ENCODE measurements at places on chromosomes 11 and 22.

- no peak for DNase-seq
These were observed 231.0 kb downstream of the TTC28 start for GRCh38 chr22:28448625-28449024.

GRCh38 chr22:31613286-31613903, 48.6 kb downstream of the PISD start:
- DNase-seq, result no peak

- no peak for DNase-seq
These were observed 4.4 kb upstream of the RFPL3 start for GRCh38 chr22:32353292-32353691.

- DNase-seq, result no peak
These were observed 2.1 kb upstream of the NADSYN1 start for GRCh38 chr11:71450939-71451338.

- no peak for DNase-seq
These were observed 627 bp downstream of the JRKL start for GRCh38 chr11:96390488-96390792.

DNA sequence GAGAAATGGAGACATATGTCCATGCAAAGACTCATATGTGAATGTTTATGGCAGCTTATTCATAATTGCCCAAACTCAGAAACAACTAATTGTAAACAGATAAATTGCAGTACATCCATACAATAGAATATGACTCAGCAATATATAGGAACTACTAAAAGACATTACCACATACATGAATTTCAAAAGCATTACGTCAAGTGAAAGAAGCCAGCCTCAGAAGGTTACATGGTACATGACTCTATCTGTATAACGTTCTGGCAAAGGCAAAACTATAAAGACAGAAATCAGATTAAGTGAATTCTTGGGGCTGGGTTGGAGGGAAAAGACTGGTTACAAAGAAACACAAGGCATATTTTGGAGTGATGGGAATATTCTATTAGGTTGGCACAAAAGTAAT, 7.2 kb downstream of the KCTD21 start:
- DNase-seq, result no peak

DNA sequence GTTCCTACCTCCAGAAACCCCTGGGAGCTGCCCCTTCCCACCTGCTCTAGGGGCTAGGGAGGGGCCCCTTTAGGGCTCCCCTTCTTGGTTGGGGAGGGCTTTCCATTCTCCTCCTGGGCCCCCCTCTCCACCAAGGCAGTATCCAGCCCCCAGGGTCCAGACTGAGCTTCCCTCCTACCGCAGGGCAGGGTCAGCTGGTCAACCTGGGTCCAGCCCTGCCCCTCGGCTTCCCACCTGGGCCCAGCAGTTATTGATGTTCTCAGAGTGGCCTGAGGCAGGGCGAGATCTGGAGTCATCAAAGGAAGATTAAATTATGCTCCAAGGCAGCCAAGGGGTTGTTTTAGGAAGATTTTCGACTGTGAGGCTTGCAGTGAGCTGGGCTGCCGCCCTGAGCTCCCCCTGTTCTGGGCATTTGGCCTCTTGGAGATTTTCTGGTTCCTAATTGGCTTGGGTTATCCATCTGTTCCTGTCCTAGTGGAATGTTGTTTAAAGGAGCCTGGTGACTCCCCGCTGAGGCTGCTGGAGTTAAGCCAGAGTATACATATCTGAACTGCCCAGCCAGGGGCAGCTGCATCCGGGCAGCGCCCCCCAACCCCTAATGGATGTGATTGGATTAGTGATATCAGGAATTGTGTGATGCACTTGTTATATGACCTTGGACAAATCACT, 1.8 kb upstream of the SLC22A8 start:
- DNase-seq, result no peak

DNA sequence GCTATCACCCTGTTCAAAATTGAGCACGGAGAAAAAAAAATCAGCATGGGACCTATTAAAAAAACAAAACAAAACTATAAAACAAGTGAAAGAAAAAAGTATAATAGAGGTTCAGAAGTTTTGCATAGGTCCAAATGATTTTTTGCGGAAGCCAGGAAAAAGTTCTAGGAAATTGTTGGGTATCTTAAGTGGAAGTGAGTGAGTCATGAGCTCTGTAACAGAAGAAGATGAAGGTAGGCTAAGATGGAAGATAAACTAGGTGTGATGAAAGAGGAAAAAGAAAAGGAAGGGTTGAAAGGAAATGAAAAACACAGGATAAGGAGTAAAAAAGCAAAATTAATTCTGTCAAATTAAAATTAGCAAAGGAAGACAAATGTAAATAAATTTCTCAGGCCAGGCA, 27.8 kb downstream of the SDHD start:
- DNase-seq, result no peak

- no peak for DNase-seq
These were observed 10.2 kb downstream of the PCNX3 start for GRCh38 chr11:65625628-65626342.

DNA sequence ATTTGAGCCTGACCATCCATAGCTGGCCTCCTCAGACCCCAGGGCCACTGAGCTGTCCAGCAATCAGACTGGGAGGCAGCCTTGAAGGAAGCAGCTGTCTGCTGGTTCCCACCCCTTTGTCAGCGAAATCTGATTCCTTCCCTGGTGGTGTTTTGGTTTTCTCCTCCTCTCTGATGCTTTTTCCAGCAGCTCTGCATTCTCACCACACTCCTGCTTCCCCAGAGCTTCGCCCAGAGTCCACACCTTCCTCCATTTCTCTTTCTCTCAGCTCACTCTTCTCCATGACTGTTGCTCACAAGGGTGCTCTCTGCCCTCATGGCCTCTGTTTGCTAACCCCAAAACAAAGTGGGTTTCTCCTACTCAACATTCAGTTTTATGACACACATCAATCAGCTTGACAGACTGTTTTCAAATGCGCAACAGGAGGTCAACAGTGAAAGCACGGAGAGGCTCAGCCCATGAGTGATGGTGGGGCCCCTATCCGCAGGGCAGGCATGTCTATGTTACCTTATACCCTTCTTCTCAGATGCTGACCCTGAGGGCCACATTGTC, 130.6 kb upstream of the MTNR1B start:
- DNase-seq, result no peak

- DNase-seq, result no peak
These were observed 1707.6 kb upstream of the RAG2 start for GRCh38 chr11:38305682-38306081.

DNA sequence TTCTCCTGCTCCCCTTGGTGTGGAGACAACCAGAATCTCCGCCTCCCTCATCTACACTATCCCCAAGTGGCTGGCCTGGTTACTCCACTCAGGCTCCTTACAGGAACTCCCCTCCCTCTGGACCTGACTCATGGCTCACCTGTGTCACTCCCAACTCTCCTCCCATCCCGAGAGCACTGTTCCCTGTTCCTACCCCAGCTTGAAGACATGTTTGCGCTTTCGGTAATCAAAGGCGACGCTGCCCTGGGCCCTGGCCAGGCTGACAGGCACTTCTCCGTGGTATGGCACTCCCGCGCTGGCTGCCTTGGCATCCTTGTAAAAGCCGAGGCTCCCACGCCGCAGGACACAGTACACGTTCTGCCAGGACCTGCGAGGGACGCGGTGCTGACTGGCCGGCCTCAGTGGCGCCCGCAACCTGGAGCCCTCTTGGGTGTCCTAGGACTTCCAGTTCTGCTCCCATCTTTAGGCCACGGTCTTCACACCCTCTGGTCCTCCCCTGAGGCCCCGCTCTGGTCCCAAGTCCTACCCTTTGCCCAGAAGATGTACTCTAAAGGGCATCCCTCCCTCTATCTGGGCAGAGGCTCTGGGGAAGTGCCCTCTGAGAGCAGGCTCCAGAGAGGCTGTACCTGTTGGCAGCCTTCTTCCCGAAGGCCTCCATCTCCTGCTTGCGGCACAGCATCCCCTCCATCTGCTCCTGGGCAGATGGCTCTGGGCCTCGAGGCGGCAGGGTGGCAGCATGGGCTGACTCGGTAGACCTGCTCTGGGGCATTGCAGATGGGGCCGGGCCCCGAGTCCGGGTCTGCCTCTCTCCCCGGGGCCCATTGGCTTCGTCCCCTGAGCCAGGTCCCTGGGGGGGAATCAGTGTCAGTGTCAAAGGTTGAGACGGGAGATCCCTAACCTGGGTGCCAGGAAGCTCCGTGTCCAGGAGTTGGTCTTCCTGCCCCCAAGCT, 9.4 kb upstream of the RBM4B start:
- DNase-seq, result no peak

DNA sequence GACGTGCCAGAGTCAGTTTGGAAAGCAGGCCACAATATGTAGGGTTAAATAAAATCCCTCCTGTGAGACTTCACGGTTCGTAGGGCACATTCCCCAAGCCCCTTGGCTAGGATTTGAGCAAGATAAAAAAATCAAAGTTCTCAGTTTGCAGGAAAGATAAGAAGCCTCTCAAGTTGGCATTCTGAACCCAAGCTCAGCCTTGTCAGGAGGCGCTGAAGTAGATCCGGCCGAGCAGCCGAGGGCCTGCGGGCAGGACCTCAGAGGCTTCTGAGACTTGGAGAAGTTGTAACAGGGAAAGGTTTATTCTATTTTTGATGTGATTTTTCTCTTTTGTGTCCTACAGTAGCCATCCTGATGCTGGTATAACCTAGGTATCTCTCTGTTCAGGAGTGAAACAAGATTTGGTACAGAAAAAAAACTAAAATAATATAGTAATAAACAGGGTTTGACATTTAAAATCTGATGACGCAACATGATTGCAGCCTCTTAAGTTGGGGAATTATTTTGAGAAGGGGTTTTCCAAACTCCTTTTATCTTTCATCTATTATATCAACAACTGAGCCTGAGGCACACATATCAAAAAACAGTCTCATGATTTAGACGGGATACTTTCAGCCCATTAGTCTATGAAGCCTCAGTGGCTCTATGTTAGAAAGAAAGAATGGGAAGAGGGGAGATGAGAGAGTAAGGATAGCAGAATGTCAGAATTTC, 10.1 kb downstream of the PATE2 start:
- DNase-seq, result no peak

GRCh38 chr11:12188548-12189317, 78.3 kb downstream of the MICAL2 start:
- no peak for DNase-seq

GRCh38 chr11:130865774-130866114, 50.5 kb downstream of the SNX19 start:
- DNase-seq, result no peak

DNA sequence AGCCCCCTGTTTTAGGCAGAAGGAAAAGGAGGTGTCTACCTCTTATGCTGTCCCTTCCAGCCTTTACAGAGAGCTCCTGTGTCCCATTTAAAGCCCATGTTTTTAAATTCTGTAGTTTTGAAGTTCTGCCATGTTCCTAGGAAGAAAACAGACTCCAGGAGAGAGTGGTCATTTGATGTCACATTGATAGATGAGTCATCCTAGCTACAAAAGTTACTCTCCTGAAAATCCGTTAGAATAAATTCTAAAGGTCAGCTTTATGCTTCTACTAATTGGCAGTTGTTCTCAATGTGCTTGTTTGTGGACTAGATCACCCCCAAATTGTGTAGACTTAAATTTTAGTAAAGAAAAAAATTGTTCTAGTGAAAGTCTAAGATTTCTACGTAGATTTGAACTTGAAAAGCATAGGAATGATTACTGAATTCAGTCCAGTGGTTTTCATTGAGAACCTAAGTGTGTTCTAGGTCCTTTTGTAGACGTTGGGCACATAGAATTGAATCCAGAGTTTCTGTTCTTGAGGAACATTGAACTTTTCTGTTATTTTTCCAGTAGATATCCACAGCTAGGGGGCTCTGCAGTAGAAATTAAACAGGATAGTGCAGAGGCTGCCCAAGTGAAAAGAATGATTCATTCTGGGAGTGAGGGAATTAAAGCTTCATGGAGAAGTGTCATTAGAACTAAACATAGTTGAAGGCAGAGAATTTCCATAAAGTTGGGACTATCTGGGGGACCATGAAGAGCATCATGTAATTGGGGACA, 140.6 kb upstream of the RASSF10 start:
- DNase-seq, result no peak

- no peak for DNase-seq
These were observed 94.2 kb downstream of the ABTB2 start for GRCh38 chr11:34263441-34264091.

DNA sequence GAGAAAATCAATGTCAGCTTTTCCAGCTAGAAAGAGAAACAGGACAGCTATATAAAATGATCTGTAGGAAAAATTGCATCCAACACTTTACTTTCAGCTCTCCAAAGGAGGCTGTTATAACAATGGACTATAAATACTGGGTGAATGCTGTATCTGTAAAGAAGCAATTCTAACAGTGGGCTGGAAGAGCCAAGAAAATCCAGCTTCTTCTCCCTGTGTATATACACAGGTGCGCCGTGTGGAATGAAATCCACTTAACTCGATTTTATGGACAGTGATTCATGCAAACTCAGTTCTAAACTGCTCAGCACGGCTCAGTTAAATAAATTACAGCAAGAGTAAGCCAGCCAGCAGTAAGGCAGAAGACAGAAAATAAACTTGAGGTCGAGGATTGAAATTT, 32.5 kb upstream of the LMO2 start:
- no peak for DNase-seq

- no peak for DNase-seq
These were observed 26.5 kb downstream of the MUC6 start for GRCh38 chr11:1009991-1010390.

- no peak for DNase-seq
These were observed 58.7 kb upstream of the KIRREL3 start for GRCh38 chr11:127059286-127059685.

DNA sequence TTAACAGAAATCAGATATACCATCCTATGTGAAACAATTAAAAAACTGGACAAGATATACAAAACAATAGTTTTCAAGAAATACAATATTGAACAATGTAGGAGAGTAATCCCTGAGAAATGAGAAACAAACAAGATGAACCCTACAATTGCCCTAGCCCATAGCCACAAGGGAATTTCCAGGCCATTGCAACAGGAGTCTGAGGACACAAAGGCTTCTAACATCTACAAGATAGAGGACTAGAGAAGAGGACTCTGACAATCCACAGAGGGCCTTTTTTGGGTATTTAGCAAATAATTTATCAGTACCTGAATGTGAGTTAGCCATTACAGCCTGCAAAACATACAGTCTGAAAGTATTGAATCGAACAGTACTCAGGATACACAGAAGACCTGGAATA, 251.7 kb downstream of the GRM5 start:
- DNase-seq, result no peak

DNA sequence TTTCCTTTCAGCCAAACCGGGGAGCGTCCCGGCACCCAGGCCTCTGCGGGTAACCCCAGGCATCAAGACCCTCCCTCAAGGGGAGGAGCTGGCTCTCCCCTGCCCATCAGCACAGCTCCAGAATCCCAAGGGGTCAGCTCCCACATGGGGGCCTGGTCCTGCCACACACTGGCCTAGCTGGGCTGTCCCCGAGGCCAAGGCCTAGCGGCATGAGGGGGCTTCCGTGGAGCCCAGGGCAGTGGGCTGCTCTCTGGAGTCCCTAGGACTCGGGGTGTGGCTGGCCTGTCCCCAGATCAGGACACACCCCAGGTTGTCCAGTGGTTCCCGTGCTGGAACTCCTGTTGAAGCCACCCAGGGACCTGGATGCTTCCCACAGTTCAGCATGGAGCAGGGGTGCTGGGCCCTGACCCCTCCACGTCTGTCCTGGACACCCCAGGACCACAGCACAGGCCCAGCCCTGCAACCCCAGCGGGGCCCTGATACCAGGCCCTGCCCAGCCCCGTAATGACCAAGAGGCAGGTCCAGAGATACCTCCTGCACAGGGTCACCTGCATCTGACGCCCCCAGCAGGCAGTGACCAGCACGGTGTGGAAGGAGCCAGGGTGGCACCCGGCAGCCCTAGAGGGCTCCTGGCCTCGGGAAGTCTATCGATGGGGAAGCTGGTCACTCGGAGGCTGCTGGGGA, 5.5 kb downstream of the HRAS start:
- DNase-seq, result no peak

GRCh38 chr22:46481386-46481785, 56.0 kb downstream of the CELSR1 start:
- no peak for DNase-seq

GRCh38 chr11:10762185-10762584, 11.1 kb downstream of the CTR9 start:
- no peak for DNase-seq

Measured in ovary (tissue), 10 donors.